ENCODE measurements at places on chromosomes 11 and 22. TPM values are rescaled to one million over a fixed set of nuclear protein-coding genes. Genes with fewer than 3 reads are reported as not detected.

The MCHR1 gene
- not detected for total RNA-seq

GRCh38 chr22:32623943-32624342 lies 149.3 kb downstream of the FBXO7 start:
- no peak for DNase-seq

The TIMP3 gene
- 0.07 TPM for total RNA-seq

DNA sequence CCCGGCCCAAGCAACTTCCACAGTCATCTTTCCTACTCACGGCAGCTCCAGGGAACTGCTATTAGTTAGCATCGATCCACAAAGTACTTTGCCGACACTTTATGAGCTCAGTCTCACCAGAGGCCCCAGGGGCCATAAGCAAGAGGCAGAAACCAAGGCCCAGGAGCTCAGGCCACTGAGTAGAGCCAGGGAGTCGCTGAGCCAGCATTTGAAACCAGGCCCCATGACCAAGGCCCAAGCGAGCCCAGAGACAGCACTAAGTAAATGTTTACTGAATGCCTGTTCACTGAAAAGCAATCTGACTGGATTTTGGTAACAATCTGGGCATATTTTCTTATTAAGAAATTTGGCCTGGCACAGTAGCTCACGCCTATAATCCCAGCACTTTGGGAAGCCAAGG lies 43.3 kb downstream of the ARRB1 start:
- DNase-seq: no peak

DNA sequence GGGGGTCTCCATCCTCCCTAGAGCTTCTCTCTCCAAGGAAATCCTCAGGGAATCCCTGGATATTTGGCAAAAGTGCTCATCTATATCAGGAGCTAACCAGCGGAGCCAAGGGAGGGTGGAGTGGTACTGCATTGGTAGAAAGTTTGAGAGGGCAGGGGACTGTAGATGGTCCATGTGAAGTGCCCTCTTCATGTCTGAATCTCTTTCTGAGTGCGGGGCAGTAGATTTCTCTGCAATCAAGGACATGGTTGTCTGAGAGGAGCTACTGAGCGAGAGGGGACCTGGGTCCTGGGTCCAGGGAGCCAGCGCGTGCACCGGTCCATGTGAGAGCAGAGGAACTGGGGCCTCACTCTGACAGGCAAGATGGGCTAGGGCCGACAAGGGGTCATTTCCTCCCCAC lies 701 bp downstream of the DIXDC1 start:
- no peak for DNase-seq

The KIAA1671 gene
- 30.0 TPM for total RNA-seq
